ENCODE measurements at places on chromosomes 6 and 20.

GRCh38 chr6:147587907-147588306 lies 79.4 kb downstream of the SAMD5 start:
- DNase-seq, result no peak

- DNase-seq, result no peak
Observed at GRCh38 chr20:40717343-40717865, 28.4 kb upstream of the MAFB start.

GRCh38 chr6:43940071-43940392 lies 170.0 kb downstream of the VEGFA start:
- DNase-seq, result no peak

DNA sequence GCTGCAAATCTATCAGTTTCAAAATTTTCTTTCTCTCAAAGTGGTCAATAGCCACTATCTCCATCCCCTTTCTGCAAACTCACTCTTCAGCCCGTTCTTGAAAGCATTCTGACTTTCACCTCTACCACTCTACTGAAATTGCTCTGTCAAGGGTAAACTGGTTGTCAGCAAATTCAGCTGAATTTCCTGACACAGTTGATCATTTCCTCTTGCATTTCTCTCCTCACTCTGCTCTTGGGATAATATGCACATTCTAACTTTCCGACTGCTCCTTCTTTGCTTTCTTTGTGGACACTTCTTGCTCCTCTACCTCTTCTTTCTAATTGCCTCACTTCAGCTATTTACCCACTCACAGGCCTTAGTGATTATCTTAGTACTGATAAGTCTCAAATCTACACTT lies 73.7 kb upstream of the TINAG start:
- no peak for DNase-seq

- no peak for DNase-seq
Observed at GRCh38 chr20:49597825-49598395, 30.0 kb upstream of the PTGIS start.

DNA sequence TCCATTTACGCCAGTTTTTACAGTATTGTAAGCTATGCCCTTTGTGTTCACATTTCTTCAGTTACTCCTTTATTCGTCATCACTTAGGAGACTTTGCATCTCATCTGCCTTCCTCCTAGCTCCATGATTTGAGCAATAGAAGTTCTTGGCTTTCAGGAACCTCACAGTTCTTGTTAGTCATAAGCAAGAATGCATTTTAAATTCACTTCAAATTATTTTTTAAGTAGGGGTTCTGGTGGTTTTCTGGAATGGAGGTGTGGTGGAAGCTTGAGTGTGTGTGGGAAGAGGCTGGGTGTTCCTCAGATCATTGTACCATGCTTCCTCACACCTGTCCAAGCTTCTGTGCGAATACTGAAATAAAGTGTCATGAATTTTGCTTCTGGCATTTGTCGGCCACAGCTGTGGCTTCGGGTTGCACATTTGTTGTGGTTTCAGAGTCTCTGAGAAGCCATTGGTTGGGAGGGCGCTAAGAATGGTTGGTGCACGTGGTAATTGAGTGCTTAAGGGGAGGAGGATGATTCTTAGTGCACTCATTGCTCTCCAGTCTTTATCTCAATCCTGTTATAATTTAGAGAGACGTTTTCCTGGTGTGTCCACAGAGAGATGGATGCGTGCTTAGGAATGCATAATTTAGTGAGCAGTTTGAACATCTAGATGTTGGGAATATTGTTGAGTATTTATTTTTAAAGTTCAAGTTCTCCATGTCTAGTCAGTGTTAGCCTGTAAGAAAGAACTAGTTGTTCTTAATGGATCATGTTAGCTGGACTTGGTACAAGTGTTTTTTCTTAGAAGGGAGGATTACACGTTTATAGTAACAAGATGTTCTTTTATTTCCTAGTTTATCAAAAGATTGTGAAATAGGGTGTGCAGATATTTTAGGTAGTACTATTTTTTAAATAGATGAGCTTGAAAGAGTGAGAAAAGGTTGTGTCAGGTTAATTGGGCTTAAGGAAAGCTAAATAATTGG lies 31.9 kb downstream of the FOXO3 start:
- peak; percentile 57 for DNase-seq

DNA sequence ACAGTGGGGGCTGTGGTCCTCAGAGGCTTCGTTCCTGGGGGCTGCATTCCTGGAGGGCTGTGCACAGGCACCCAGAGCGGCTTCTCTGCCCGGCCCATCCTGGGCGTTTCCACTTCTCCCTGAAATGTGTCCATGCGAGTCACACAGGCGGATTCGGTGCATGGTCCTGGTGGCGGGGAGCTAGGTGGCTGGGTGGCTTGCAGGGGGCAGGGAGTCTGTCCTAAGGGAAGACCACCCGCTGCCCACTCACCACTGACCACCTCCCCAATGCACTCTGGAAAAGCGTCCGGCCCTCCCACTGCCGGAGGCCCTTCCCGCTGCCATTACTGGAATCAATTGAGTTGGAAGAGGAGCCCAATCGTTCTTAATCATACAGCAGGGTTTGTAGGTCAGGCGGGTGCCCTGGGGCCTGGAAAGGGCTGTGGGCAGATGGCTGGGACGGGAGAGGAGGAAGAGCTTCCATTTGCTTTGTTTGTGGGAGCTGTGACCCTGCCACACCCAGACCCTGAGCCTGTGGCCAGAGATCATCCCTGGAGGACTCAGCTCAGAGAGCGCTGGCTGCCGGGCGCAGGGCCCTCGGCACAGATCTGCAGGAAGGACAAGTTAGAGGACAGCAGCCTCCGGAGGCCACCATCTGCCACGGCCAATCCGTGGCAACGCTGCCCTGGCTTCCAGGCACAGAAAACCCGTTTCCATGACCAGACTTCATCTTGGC lies 6.4 kb downstream of the CHRNA4 start:
- no peak for DNase-seq

DNA sequence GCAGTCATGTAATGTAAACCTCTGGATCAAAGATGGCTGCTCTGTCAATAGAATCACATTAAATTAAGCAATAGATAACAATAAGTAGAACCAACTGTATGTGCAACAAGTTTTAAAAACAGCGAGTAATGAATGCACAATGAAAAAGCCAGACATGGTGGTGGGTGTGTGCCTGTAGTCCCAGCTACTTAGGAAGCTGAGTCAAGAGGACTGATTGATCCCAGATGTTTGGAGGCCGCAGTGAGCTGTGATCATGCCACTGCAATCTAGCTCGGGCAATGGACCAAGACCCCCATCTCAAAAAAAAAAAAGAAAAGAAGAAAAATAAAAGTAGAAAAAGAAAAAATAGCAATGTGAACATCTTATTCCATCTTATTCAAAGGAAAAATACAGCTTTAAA lies 558.7 kb upstream of the MMS22L start:
- DNase-seq, result no peak

DNA sequence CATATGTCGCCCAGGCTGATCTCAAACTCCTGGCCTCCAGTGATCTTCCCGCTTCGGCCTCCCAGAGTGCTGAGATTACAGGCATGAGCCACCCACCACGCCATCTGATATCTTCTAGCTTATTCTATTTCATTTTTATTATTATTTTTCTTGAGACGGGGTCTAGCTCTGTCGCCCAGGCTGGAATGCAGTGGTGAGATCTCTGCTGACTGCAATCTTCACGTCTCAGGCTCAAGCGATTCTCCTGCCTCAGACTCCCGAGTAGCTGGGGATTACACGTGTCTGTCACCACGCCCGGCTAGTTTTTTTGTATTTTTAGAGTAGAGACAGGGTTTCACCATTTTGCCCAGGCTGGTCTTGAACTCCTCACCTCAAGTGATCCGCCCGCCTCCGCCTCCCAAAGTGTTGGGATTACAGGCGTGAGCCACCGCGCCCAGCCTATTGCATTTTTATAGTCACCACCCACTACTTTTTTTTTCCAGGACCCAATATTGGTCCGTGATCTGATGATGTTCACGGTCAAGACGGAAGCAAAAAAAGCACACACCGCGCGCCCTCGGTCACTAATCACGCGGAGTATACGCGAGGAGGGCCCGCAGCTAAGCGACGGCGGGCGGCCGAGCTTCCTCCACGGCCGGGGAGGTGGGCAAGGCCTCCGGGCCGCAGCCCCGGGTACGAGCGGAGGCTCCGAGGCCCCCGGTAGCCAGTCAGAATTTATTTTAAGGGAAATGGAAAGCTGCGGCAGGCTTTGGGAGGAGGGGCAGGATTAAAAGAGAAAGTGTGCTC lies 1.1 kb upstream of the LSM14B start:
- no peak for DNase-seq

- DNase-seq, result no peak
Observed at GRCh38 chr20:15609921-15610320, 963.3 kb downstream of the KIF16B start.

GRCh38 chr6:149939909-149940671 lies 1.7 kb upstream of the ULBP2 start:
- no peak for DNase-seq

DNA sequence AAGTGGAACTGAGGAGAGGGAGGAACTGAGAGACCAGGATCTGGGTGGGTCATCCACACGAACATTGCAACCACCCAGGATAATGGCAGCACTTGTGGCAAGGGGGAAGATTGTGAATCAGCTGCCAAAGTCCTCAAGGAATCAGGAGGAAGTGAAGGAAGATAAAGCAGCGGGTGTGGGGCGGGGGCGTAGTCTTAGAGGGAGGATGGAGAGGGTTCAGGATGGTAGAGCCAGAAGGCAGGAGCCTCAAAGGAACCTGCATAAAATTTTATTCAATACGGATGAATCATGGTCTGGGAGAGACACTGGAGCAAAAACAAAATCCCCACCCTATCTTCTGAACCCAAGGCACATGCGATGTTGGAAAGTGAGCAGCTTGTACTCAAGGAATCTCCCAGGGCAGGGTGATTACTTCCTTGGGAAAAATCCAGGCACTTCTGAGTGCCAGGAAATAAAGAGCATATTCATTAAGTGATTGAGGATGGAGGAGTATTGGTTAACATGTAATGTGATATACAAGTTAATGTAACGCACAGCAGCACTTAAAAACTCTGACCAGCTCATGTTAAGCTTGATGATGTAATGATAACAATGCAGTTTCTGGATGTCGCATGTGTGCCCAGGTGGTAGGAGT lies 82.0 kb upstream of the B3GAT2 start:
- no peak for DNase-seq

GRCh38 chr6:67535946-67536345 lies 1099.1 kb upstream of the ADGRB3 start:
- DNase-seq, result no peak

DNA sequence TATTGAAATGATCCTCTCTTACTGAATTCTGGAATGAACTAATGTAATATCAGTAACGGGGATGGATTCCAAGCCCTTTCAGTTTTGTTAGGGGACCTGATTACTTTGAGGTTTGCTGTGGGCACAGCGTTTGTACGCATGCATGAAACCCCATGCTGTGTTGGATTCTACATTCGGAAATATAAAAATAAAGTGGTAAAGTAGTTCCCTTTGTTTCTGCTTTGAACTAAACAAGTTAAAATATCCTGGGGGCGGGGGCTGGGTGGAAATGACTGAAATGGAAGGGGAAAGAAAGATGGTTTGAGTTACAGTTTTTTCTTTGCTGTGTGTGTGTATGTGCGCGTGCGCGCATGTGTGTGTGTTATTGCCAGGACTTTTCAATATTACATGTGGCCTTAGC lies 196.5 kb upstream of the OPRM1 start:
- DNase-seq, result no peak

GRCh38 chr20:9626357-9626756 lies 112.0 kb downstream of the LAMP5 start:
- no peak for DNase-seq

GRCh38 chr20:931401-931800 lies 15.3 kb upstream of the ANGPT4 start:
- no peak for DNase-seq

DNA sequence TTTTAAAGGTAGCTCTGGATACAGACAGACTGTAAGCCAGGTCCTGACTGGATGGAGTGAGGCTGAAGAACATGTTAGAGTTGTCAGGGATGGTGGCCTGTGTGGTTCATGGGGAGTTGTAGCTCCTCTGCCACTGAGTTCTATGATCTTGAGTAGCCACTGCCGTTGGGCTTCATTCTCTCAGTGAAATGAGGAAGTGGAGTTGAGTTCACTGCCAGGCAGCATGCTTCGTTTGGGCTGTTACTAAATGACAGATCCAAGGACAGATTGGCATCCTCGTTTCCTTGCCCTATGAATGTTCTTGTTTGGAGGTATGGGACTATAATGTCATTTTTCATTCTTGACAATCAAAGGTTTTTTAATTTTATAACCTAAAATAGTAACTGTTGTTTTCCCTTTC lies 37.2 kb downstream of the SCAND1 start:
- DNase-seq, result no peak

GRCh38 chr20:17589161-17589834 lies 19.4 kb downstream of the DSTN start:
- no peak for DNase-seq

GRCh38 chr6:151430886-151431285 lies 21.0 kb downstream of the RMND1 start:
- no peak for DNase-seq

GRCh38 chr6:30111266-30111856 lies 1.5 kb downstream of the TRIM31 start:
- DNase-seq, result no peak

- DNase-seq, result no peak
Observed at GRCh38 chr20:18527836-18528235, 20.1 kb downstream of the SEC23B start.

- DNase-seq, result no peak
Observed at GRCh38 chr6:32483968-32484613, 44.4 kb downstream of the HLA-DRA start.

GRCh38 chr6:27091661-27092315 lies 155.7 kb upstream of the PRSS16 start:
- DNase-seq, result peak; percentile 3

- DNase-seq, result peak; percentile 37
Observed at GRCh38 chr6:141677598-141678211, 455.0 kb upstream of the GJE1 start.

DNA sequence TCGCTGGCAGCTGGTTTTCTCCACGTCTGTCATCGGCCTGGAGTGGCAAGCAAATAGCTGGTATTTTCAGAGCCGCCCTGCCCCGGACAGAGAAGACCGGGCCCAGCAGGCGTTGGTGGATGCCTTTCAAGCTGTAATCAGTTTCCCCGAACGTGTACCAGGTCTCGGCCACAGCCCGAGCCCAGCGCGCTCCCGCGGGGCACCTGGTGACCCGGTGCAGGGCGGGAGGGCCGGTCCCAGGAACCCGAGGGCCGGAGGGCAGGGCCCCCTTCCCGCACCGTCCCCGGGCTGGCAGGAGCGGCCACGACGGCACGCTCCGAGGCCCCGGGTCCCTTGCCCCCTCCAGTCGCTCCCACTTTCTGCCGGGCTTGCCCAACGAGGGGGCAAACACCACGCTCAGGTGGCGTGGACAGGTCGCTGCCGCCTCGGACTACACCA lies 348 bp upstream of the PYGB start:
- no peak for DNase-seq

GRCh38 chr20:41428285-41428684 lies 61.7 kb upstream of the EMILIN3 start:
- DNase-seq, result peak; percentile 15
